ENCODE measurements at places on chromosomes 2 and 18.

DNA sequence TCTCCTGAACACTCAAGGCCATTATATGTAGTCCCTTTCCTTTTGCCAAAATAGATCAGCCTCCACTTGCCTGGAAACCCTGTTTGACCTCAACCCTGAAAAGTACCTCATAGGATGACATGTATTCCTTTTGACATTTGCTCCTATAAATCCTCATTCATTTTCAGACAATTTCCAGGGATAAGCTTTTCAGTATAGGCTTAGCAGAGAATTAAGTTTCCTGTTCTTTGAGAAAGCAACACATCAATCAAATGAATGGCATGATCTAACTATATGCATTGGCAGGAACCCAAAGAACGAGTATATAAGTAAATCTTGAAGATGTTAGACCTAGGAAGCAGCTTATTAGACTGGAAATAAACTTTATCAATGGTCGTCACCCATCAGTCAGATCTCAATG lies 483.0 kb downstream of the CCDC85A start:
- DNase-seq = no peak

- DNase-seq = no peak
These were observed 382.1 kb downstream of the OSR1 start for GRCh38 chr2:18976168-18976961.

DNA sequence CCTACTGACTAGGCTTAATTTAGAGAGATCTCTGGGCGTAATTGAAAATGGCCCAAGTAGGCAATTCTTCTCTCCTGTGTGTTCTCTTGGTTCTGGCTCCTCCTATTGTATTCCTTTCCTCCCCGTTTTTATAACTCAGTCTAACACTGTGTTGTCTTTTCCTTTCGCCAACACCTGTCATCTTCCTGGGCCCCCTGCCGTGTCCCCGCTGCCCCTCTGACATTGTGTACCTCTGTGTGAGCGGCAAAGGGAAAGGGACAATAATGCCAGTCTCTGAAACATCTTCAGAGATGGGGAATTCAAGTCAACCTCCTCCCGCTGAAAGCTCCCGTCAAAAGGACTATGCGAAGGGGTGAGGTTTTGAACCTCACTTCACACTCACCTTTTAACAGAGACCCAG lies 210.9 kb downstream of the GBX2 start:
- DNase-seq = no peak

- no peak for DNase-seq
These were observed 46.6 kb downstream of the SMAD2 start for GRCh38 chr18:47883771-47884413.

- no peak for DNase-seq
These were observed 38.2 kb upstream of the PNO1 start for GRCh38 chr2:68119504-68119903.

DNA sequence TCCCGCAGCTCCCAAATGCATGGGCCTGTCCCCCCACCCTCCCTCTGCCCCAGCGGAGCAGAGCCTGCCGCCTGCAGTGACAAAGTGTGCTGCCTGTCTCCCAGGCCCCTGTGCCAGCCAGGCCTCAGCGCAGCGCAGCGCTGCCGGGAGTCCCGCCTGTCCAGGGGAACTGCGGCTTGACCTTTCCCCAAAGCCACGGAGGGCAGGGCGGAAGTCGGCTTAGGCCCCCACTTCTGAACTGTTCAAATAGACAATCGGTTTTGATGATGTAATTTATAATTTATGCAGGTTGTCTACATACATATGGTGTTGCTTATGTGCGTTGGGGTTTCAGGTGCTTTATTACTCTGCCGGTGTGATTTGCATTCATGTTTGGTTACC lies 7.1 kb downstream of the GBX2 start:
- DNase-seq = no peak

DNA sequence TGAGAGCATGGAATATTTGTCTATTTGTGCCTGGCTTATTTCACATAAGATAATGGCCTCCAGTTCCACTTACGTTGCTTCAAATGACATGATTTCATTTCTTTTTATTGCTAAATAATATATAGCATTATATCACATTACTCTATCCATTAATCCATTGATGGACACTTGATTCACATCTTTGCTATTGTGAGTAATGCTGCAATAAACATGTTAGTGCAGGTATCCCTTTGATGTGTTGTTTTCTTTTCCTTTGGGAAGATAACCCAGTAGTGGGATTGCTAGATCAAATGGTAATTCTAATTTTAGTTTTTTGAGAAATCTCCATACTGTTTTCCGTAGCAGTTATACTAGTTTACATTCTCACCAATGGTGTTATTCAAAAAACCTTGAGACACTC lies 1343.3 kb upstream of the TMEFF2 start:
- DNase-seq = no peak

GRCh38 chr2:62423883-62424458 lies 82.0 kb downstream of the TMEM17 start:
- no peak for DNase-seq

DNA sequence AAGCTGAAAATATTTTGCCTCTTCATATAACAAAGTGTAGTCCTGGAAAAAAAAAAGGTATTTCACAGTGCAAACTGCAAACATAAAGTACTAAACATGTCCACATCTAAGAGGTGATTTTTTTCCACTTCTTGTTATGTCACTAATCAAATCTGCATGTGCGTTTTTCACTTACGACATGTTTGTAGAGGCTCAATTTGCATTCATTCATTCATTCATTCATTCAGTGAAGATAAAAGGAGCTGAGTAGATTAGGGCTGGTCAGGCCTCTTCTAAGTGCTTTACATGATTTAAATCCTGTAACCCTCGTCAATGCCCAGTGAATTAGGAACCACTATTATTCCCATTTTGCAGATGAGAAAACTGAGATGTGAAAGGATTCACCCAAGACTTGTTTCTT lies 88.5 kb downstream of the KCTD1 start:
- no peak for DNase-seq

DNA sequence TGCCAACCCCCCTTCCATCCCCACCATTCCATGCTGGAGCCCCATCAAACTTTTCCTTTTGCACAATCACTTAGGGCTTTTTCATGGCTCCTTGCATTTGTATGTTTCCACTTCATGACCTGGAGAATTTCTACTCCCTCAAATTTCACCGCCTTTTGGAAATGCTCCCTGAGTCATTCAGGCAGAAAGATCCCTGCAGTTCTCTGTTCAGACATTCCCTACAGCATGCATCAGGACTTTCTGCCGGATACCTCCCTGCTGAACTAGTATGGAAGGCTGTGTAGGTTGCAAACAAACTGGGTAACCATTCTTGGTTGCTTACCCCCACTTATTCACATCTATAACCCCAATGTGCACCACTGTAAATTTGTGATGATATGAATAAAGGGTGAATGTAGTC lies 389.6 kb upstream of the CELF4 start:
- no peak for DNase-seq

GRCh38 chr18:26133652-26134051 lies at the start of gene PSMA8:
PSMA8 (plus strand) TSS chr18:26133869; CDS start chr18:26133966, 97 bp downstream.
- no peak for DNase-seq

- DNase-seq = no peak
These were observed 79.2 kb upstream of the PAPOLG start for GRCh38 chr2:60676706-60677330.

DNA sequence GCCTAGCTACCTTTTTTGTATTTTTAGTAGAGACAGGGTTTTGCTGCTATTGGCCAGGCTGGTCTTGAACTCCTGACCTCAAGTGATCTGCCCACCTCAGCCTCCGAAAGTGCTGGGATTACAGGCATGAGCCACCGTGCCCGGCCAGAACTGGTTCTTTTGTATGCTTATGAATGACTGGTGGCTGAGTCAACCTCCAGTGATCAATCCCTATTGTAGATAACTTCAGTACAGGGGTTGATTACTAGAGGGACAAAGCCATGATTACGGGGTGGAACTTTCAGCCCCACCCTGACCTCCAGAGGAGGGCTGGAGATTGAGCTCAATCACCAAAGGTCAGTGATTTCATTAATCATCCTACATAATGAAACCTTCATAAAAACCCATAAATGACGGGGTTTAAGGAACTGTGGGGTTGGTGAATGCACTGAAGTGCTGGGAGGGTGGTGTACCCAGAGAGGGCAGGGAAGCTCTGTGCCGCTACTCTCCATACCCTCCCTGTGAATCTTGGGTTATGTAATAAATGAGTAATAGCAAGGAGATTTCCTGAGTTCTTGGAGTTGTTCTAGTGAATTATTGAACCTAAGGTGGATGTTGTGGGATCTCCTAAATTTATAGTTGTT lies 281.8 kb upstream of the CXCR4 start:
- no peak for DNase-seq

DNA sequence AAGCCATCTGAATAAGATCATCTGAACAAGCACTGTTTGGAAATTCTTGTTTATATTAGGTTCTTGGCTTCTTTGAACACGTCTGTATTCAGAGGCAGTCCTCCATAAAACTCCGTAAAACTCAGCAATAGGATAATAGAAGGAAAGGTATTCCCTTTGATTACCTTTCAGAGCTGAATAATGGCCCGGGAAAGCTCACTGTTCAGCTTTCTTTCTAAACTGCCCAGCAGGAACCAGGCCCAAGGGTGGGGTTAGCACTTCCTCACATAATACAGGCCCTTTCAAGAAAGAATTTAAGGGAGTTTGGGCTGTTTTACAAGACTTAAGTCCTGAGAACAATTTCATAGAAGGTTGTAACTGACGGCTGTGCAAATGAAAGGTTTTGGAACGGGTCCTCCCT lies 72.2 kb upstream of the PHLPP1 start:
- DNase-seq = no peak

DNA sequence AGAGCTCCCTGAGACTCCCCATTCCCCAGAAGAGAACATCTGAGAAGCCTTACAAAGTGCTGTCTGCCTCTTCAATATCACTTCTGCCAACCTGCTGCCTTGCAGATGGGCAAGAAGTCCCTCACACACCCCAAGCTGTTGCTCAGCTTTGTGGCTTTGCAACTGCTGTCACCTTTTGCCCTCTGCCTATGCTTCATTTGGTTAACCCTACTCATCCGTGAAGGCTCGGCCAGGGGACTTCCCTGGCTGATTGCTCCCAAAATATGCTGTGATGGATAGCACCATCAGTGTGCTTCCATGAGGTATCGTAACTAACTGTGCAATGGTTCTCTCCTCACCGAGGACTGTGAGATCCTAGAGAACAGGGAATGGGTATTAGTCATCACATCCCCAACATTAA lies 88.9 kb upstream of the CYP1B1 start:
- DNase-seq = no peak

- no peak for DNase-seq
These were observed 143.9 kb downstream of the ESCO1 start for GRCh38 chr18:21456428-21457178.

DNA sequence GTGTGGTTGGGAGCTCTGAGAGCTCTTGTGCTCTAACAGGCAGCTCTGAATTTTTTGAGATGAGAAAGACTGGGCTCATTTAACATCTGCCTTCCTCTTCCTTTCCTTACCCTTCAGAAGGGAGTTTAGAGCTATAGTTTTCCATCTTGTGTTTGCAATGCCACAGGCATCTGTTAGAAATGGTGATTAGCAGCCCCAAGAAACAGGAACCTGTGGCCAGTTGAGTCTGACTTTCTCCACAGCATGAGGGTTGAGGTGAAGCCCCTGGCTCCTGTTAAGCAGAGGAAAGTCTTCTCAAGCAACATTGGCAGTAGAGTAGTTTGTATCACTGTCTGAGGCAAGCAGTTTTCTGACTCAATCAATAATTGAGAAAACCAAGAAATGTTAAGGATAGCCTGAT lies 577.4 kb downstream of the ZEB2 start:
- no peak for DNase-seq

GRCh38 chr18:3649633-3650426 lies 199.9 kb downstream of the TGIF1 start:
- DNase-seq = no peak

- no peak for DNase-seq
These were observed 677.1 kb downstream of the ZEB2 start for GRCh38 chr2:143842836-143843235.

DNA sequence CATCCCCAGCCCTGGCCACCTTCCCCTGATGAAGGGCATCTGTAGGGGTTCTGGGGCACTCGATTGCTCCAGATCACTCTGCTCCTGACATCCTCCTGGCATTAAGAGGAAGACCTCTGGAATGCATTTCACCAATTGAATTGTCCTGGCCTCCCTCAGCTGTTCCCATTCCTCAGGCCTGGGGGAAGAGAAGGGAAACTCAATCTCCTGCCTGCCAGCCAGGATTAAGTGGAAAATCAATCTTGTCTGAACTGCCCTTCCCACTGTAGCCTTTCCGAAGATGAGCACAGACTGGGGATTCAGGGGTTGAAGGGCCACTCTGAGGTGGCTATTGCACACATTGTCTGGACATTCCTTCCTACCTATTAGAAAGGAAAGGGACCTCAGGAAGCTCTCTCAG lies 99.8 kb downstream of the ALK start:
- no peak for DNase-seq

DNA sequence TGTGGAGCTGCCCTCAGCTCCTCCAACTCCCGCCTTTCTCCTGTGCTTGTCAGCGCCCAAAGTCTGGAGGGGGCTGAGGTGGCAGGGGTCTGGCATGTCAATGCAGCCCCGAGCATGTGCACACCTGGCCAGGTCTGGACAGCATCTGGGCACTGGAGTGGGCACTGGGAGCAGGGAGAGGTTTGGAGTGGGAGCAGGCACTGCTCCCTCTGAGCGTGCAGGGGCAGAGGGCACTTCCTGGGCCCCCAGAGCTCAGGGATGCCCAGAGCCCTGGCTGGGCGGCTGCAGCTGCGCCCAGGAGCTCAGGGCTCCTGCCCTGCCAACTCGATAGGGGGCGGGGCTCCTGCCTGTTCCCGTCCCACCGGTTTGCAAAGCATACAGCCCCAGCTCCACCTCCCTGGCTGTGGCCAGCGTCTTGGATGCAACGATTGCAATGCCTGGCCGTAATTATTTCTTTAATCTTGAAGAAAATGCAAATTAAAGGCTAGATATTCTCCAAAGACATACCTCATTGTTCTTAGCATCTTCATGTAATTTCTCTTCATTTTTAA lies 57.4 kb upstream of the LDAH start:
- no peak for DNase-seq

GRCh38 chr2:120300385-120300784 lies 45.6 kb upstream of the INHBB start:
- no peak for DNase-seq

GRCh38 chr2:123816203-123816602 lies 208.9 kb upstream of the CNTNAP5 start:
- no peak for DNase-seq

GRCh38 chr2:208006833-208007232 lies 18.5 kb downstream of the PLEKHM3 start:
- no peak for DNase-seq

DNA sequence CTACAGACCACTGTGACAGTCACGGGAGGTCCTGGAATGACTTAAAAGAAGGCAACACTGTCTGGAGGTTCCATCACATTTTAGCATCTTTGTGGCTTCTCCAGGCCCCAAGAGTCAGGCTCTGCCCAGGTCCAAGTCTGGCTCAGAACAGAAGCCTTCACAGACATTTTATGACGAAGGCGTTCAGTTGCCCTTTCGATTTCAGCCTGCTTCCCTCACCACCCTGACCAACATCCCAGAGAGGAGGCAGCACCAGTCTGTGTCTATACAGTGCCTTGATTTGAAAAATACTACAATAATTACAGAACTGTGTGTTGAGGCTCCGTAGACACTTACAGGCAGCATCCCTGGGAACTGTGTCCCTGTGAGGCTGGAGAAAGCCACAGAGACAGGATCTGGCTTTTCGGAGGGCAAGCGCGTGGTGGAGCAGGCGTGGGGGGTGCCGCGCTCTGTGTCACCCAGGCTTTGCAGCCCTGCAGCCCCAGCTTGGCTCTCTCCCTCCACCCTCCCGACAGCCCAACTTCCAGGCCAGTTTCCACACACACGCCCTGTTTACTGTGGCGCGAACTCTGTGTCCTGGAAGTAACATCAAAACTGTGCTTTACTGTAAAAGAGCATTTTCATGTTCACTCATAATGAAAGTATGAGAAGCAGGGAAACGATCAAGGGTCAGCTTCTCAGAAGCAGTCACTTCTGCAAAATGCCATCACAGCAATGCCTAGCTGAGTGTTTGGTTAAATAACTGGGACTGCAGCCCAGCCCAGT lies 153.5 kb upstream of the ALKAL2 start:
- no peak for DNase-seq
